ENCODE measurements at places on chromosomes 6 and 20. TPM values are rescaled to one million over a fixed set of nuclear protein-coding genes. Genes with fewer than 3 reads are reported as not detected.

- DNase-seq, result no peak
Measured at GRCh38 chr6:111789598-111789997, 83.7 kb downstream of the FYN start.

- no peak for DNase-seq
Measured at GRCh38 chr20:57330998-57331397, 1.4 kb downstream of the SPO11 start.

DNA sequence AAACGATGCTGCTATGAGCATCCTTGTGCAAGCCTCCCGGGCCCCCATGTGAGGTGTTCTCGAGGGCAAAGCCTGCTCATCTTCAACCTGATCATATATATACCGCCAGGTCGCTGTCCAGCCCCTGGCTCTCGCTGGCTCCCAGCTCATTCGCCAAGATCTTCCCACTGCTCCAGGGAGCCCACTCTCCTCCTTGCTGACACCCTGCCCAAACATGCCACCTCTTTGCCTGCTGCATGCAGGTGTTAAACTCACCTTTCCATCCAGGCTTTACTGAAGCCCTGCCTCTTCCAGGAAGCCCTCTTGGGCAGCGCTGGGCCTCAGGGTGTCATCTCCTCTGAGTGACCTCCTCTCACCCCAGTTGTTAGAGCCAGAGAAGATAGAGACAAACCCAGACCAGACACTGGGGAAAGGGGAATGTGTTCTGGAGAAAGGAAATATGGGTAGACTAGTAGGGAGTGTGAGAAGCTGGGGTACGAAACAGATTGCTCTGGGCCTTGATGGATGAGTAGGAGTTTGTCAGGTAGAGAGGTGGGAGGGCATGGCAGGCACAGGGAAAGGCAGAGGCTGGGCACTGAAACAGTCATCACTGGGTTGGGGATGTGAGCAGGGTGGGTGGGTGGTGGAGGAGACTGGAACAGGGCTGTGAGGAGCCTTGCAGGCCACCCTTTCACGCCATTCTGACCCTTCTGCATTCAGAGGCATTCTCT, 1.2 kb upstream of the DLGAP4 start:
- no peak for DNase-seq

DNA sequence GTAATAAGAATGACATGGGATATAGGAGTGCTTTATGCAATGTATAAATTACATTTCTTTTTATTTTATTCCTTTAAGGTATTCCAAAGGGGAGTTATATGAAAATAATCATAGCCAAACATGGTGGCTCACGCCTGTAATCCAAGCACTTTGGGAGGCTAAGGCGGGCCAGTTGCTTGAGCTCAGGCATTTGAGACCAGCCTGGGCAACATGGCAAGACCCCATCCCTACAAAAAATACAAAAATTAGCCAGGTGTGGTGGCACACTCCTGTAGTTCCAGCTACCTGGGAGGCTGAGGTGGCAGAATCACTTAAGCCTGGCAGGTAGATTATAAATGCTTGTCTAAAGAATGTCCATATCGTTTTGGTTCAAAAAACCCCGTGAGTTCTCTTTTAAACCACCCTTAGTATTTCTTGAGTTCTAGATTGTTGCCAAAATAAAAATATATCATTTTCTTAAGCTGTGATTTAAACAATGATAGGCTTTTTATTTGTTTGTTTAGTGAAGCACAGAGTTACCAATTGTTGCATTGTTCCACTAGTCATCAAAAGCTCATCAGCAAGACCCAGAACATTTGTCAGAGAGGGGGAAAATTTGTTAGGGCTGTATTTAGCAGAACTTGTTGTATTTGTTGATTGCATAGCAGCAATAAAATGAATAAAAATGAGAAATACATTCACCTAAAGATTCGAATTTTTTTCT, 146.2 kb downstream of the KHDC1L start:
- DNase-seq, result no peak

- DNase-seq, result no peak
Measured at GRCh38 chr6:71822625-71823024, 63.7 kb upstream of the RIMS1 start.

GRCh38 chr6:40476673-40477072, 110.5 kb downstream of the LRFN2 start:
- DNase-seq, result peak; percentile 12

DNA sequence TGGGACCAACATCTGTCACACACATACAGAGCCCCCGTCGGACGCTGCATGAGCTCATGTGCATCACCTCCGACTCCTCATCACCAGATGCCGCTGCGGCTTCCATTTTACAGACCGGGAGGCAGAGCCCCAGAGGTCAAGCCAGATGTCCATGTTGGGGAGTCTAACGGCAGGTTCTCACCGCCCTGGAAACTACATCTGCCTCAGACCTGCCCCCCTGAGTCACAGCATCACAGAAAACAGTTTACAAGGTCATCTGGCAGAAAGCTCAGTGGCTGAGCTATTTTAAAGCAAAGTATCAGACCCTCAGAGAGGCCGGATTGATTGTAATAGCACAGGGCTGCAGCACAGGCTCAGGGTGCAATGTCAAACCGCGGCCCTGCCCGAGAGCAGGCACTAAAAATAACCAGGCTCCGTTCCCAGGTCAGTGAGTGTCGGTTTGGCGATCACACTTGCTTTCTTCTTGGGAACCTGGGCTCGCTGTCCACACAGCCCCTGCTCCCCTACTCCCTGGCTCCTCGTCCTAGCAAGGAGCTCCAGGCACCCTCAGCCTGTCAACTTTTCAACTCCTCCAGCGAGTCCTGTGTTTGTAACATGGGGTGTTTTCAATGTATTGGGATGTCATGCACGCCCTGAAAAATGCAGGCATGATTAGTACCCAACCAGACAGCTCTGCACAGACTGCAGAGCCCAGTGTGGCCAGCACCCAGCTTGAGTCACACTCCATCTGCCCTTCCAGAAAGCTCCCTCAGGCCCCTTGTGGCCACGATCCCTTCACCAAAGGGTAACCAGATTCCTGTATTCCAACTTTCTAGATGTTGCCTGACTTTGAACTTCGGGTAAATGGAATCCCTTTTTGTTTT, 264.5 kb downstream of the CDH4 start:
- no peak for DNase-seq

DNA sequence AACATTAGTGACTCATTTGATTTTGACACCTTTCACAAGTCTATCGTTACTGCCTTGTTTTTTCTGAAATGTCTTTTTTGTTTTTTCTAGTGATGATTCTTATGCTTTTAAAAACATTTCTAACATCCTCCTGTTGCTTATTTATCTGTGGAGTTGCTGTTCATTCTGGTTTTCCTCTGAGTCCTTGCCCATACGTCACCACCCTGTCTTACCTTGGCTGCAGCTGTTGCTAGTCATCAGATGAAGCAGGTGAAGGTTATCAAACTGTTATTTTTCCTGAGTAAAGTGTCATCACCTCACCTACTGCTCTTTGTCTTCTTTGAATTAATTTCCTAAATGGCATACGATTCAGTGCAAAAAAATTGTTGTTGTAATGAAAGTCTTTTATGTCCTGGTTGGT, 376.6 kb downstream of the GRIK2 start:
- DNase-seq, result no peak

- no peak for DNase-seq
Measured at GRCh38 chr20:62244644-62245108, 6.4 kb downstream of the OSBPL2 start.

DNA sequence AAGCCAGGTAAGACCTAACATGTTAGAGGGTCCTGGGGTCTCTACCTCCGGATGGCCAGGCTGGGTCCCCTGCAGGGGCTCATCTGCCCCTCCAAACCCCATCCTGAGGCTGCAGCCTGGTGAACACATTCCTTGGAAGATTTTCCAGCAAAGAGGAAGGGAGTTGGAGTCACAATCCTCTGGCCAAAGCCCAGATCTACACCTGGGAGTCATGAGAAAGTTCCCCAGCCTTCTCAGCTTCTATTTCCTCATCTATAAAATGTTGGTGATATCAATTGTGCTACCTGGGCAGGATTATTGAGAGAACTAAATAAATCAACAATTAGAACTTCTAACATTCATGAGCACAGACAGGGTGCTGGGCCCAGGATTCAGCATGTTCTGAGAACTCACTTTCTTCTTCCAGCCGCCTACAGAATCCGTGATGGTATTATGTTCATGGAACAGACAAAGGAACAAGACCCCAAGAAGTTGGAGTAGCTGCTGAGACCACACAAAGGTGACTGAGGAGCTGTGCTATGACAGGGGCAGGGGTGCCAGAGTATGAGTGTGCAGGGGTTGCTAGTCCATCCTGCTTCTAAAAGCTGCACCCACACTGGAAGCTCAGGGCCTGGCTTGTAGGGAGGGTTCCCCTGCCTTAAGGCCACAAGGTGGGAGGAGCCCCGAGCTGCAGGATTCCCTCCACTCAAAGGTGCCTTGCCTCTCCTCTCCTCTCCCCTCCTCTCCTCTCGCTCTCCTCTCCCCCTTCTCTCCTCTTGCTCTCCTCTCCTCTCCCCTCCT, 68.9 kb downstream of the BMP7 start:
- DNase-seq, result no peak

- DNase-seq, result no peak
Measured at GRCh38 chr6:87375315-87375714, 30.7 kb downstream of the C6orf163 start.

DNA sequence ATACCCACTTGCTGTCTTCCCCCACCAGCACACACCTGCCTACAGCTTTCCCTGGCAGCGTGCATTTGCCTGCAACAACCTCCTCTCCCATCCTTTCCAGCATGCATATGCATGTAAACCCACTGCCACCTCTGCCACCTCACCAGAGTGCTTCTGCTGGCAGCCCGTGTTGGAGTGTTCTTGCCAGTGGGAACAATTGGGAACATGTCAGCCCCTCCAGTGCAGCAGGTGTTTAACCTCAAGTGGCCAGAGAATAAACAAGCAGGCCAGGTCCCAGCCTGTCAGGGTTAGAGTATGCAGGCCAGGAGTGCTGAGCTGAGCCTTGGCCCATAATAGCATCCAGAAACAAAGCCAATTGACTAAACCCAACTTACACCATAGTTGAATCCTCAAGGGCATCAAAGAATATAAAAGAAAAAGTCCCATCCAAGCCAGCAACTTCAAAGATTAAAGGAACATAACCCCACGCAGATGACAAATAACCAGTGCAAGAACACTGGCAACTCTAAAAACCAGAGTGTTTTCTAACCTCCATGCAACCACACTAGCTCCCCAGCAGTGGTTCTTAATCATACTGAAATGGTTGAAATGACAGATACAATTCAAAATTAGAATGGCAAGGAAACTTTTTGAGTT, 1212.1 kb upstream of the CITED2 start:
- no peak for DNase-seq

DNA sequence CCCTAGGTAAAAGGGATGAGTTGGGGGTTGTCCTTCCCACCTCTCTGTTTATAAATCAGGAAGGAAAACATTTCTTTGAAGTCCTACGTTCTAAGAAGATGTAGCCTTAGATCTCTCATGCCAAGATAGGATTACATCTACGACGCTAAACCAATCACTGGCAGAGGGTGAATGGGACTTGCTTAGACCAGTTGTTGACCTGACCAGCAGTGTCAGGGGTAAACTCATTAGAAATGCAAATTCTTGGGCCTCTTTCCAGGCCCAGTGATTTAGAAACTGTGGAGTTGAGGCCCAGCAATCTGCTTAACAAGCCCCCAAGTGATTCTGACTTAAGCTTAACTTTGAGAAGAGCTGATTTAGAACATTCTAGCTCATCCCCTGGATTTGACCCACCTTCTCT, 147.1 kb upstream of the THEMIS start:
- no peak for DNase-seq

- no peak for DNase-seq
Measured at GRCh38 chr6:38460186-38460585, 179.5 kb downstream of the BTBD9 start.

- no peak for DNase-seq
Measured at GRCh38 chr20:44306927-44307326, 4.1 kb downstream of the FITM2 start.

- DNase-seq, result no peak
Measured at GRCh38 chr6:141303907-141304306, 828.8 kb upstream of the GJE1 start.

DNA sequence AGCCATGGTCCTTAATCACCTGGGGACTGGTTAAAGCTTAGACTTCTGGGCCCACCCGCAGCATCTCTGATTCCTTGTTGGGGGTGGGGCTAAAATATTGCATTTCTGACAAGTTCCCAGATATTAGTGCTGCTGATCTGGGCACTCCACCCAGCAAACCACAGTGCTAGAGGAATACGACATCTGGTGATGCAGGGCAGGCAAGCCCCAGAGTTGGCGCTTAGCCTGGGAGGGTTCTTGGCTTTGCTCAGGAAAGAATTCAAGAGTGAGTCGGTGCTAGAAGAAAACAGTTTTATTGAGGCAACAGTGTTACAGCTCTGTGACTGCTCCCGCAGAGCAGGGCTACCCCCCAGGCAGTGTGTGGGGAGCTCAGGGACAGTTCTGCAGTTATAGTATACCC, 210.7 kb downstream of the TFAP2C start:
- DNase-seq, result no peak

- no peak for DNase-seq
Measured at GRCh38 chr6:31386099-31386498, 17.3 kb upstream of the MICA start.

DNA sequence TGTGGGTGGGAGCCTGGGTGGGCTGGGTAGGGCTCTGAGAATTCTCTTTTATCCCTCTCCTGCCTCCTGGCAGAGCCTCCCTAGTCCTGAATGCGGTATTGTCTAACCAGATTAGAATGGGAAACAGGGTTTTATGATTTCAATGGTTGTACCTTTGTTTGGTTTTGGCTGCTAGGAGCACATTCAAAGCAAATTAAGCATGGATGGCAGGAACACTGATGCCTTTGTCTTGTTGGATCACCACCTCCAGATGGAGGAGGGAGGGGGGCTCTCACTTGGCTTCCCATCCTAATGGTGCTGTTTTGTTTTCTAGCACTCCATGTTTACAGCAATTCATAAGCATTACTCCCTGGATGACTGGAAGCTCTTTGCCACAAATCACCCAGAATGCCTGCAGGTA, 11.6 kb downstream of the GMPR start:
- no peak for DNase-seq

- no peak for DNase-seq
Measured at GRCh38 chr6:20661721-20662120, 127.5 kb downstream of the CDKAL1 start.

- DNase-seq, result no peak
Measured at GRCh38 chr6:133223452-133224029, 17.6 kb upstream of the EYA4 start.

DNA sequence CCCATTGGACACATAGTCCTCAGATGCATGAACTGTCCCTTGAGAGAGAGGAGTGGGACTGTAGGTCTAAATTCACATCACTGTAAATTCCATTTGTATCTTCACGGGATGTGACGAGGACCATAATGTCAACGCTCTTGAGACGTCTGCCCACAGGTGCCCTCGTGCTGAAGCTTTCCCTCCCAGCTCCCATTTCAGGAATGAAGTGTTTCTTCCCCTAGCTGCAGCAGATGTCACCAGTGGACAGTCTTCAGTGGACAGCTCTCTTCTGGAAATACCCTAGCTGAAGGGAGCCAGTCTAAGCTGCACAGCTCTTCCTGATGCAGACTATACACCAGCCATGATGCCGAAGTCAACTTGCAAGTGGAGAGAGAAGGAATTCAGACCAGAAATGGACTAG, 217.4 kb upstream of the ECI2 start:
- DNase-seq, result no peak

Gene HUS1B
- total RNA-seq, result 1.9 TPM

Gene RNF182
- 73.6 TPM for total RNA-seq

Gene MYBL2
- 0.47 TPM for total RNA-seq

Gene POM121L2
- total RNA-seq, result not detected

Gene HS3ST5
- 6.6 TPM for total RNA-seq

Gene BMP5
- 4.4 TPM for total RNA-seq

Gene OXT
- total RNA-seq, result not detected

Gene ZFP57
- not detected for total RNA-seq

Gene AKAP12
- total RNA-seq, result 42.9 TPM
